Transverse colon (tissue), 4 donors: ENCODE measurements at places on chromosomes 7 and 10. TPM values are rescaled to one million over a fixed set of nuclear protein-coding genes. Genes with fewer than 3 reads are reported as not detected.

GRCh38 chr10:26052326-26052725 is 118.3 kb downstream of the MYO3A start:
- DNase-seq: no peak

DNA sequence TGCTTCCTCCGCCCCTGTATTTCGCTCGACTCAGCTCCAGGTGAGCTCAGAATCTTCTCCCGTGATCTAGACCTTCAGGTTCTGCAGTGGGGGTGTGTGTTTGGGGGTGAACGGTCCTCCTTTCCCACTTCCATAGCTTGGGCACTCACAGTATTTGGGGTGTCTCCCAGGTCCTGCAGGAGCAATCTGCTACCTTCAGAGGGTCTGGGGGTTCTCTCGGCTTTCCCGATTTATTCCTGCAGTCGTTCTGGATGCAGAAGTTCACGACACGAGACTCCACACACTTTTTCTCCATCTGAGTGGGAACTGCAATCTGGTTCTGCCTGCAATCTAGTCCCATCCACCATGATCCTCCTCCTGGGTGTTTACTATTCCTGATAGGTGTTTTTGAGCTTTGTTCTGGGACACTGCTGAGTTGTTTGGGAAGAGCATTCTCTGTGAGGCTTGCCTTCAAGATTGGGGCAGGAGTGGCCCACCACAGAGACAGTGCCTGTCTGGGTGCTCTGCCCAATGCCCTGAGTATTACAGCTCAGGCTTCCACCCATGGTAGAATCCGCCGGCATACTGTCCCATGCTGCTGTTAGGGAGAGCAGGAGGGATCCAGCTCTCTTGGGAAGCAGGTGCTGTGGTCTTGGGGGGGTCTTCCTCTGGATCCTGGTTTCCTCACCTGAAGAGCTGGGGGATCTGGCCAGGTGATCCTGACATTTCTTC is 29.8 kb downstream of the JAKMIP3 start:
- DNase-seq: no peak

DNA sequence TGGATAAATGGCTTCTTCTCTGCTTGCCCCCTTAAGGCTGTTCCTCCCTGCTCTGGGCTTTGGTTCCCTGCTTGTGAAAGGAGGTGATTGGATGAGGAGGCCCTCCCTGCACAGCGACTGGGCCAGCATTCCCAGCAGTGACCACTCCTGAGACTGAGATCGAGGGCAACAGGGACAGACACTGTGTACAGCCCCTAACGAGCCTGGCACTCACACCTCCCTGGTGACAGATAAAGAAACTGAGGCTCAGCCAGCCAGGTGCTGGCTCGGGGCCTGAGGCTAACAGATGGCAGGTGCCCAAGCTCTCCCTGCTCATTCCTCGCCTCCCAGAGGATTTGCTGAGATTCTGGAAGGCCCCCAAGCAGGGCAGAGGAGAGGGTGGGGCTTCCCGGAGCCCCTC is 12.0 kb upstream of the AQP1 start:
- no peak for DNase-seq

GRCh38 chr10:50360077-50360850 is 108.9 kb upstream of the ASAH2 start:
- DNase-seq: no peak

DNA sequence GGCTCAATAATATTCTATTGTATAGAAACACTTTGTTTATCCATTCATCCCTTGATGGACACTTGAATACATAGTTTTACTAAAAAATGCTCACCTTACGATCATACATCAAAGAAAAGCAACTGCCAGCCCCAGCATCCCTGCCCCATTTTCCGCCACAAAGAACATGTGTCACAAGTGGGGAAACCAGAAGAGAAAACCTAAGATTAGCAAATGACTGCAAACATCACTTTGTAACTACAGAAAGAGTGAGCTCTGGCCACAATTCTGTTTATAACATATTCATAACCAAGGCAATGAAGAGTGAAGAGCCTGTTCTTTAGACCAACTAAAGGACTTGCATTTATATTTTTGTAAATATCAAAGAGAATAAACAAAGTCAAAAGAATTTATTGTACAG is 89.8 kb downstream of the DOCK4 start:
- DNase-seq: no peak

- no peak for DNase-seq
Measured at GRCh38 chr7:69301253-69301652, 297.0 kb upstream of the AUTS2 start.

DNA sequence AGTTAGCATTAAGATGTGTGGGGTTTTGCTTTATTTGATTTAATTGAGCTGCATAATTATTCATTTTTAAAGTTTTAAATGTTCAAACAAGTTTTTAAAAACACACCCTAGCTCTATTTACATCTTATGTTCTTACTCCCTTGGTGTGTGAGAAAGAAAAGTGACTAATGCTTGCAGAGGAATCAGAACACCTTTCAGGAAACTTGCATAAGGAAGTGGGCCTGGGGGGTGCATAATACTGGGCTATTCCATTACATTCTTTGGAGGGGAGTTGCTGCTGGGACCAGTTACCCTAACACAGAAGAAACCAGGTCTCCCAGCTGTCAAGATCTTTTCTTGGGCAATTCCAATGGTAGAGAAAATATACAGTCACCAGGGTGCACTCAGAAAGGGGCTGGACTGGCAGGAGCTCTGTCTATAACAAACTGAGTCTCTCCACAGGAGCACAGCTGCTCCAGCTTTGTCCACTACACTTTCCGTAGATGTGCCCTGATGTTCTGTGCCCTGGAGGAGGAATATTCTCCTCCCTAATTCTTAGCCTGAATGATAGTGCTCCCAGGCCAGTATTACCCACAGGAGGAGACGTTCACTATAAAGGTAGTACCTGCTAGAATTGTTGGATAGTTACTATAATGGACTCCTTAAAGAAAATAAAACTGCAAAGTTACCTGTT is 304.2 kb downstream of the CDC14C start:
- DNase-seq: no peak

GRCh38 chr7:21828841-21829240 is 116.9 kb downstream of the CDCA7L start:
- no peak for DNase-seq

- DNase-seq: no peak
Measured at GRCh38 chr7:30879139-30880124, 32.2 kb upstream of the AQP1 start.

GRCh38 chr10:47358457-47358856 is 10.3 kb downstream of the RBP3 start:
- no peak for DNase-seq

DNA sequence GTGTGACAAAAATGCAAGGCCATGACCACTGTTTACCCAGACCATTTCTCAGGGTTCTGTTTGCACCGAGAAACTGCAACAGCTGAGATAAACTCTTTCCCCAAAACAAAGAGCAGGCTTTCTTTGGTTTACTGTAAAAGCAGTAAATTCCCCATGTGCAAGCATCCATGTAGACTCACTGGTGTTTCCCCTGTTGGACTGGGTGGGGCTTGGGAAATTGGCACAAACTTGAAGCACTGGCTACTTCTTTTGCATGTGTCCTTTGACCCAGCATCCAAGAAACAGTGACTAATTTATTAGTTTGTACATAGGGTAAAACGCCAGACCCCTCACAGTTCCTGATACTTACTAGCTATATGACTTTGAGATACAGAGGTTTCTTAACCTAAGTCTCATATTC is 12.3 kb downstream of the IQUB start:
- no peak for DNase-seq

GDF10 gene
- total RNA-seq: 1.2 TPM

SYPL1 gene
- 36.7 TPM for total RNA-seq

SKAP2 gene
- total RNA-seq: 29.4 TPM

COL13A1 gene
- total RNA-seq: 0.68 TPM

ZFYVE27 gene
- 102 TPM for total RNA-seq

FAM20C gene
- 62.3 TPM for total RNA-seq

SH2D4B gene
- not detected for total RNA-seq
